ENCODE measurements at places on chromosomes 11 and 22. TPM values are rescaled to one million over a fixed set of nuclear protein-coding genes. Genes with fewer than 3 reads are reported as not detected.

DNA sequence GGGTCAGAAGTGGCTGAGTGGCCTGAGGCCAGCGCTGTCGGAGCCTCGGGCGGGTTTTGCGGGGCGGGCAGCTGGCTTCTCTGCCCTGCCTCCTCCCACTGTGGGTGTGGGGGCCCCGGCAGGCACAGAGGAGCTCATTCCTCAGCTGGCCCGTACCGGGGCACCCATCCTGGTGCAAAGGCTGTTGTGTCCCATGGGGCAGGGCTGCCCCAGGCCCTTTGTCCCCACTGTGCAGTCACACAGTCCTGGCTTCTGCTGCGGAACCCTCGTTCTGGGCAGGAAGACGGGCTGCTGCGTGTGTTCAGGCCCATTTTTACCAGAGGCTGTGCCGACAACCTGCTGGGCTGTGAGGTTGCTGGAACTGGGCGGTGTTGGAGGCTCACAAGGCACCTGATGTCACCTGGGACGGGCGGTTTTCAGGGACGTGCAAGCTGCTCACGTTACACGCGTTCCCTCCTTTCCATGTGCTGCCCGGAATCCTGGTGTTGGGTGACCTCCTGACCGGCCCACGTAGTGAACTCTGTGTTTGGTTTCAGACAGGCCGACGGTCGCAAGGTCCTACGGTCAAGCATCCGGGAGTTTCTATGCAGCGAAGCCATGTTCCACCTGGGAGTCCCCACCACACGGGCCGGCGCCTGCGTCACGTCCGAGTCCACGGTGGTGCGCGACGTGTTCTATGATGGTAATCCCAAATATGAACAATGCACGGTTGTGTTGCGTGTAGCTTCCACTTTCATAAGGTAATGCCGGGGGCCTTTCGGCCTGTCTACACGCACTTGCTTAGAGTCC lies 5.2 kb downstream of the SELENOO start:
- no peak for DNase-seq

DNA sequence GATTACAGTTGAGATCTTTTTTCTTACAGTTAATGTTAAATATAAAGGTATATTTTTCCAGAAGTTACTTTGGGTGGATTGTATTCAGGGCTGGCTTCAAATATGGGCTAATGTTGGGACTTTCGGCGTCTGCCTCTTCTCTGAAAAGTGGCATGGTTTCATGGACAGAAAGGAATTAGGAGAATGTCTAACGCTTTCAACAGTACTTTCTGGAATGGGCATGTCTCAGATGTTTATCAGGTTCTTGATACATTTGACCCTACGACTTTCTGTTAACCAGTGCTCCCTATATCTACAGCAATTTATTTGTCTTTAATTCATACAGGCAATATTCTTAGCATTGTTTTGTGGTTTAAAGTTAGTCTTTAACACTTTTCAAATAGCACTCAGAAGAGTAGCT lies 33.7 kb downstream of the ZC3H12C start:
- DNase-seq, result no peak

GRCh38 chr22:29830585-29830984 lies 7.5 kb downstream of the ASCC2 start:
- no peak for DNase-seq

DNA sequence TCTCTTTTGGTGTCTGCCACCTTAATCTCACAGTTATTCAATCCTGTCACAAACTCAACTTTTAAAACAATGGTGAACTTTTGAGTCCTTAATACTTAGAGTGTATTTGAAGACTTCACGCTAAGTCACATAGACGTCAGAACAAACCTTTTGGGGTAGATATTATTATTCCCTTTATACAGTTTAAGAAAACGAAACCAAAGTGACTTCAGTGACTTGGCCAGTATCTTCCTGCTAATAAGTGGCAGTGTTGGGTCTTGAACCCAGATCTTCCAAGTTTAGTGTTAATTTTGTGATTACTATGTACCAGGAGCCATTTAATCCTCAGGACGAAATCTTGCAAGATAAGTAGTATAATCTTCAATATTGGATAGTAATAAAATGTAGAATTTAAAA lies 691 bp downstream of the CEP295 start:
- no peak for DNase-seq

DNA sequence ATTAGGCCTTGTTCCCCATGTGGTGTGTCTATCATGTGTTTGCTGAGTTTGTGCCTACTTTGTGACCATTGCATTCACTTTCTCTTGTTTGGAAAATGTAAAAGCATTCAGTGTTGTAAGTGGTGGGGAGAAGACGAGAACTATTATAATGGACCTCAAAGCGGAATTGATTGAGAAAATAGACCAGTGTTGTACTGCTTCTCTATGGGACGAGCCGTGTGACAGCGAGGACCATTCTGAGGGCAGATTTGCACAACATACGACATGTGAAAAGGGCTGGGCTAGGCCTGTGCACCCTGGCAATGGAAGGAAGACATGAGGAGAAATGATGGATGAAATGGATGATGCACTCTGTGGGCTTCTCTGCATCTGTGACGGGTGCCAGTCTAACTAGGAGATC lies 233.5 kb downstream of the DSCAML1 start:
- no peak for DNase-seq

DNA sequence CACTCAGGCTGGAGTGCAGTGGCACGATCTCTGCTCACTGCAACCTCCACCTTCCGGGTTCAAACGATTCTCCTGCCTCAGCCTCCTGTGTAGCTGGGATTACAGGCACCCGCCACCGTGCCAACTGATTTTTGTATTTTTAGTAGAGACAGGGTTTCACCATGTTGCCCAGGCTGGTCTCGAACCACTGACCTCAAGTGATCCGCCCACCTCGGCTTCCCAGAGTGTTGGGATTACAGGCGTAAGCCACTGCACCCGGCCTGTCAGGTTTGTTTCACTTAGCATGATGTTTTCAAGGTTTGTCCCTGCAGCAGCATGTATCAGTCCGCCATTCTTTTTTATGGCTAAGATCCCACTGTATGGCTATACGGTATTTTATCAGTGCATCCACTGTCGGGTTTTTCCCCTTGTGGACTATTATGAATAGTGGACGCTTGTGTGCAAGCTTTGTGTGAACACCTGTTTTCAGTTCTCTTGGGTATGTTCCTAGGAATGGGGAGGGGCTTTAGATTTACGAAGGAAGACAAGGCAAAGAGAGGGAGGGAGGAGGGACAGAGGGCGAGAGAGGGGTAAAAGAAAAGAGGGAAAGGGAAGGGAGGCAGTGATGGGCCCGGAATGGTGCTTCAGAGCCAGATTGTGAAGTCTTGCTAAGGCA lies 13.9 kb upstream of the CDC42EP2 start:
- no peak for DNase-seq

- DNase-seq, result no peak
Measured at GRCh38 chr11:64713781-64714363, 9.1 kb downstream of the NRXN2 start.

- DNase-seq, result no peak
Measured at GRCh38 chr11:70713086-70713835, 314.9 kb downstream of the CTTN start.

DNA sequence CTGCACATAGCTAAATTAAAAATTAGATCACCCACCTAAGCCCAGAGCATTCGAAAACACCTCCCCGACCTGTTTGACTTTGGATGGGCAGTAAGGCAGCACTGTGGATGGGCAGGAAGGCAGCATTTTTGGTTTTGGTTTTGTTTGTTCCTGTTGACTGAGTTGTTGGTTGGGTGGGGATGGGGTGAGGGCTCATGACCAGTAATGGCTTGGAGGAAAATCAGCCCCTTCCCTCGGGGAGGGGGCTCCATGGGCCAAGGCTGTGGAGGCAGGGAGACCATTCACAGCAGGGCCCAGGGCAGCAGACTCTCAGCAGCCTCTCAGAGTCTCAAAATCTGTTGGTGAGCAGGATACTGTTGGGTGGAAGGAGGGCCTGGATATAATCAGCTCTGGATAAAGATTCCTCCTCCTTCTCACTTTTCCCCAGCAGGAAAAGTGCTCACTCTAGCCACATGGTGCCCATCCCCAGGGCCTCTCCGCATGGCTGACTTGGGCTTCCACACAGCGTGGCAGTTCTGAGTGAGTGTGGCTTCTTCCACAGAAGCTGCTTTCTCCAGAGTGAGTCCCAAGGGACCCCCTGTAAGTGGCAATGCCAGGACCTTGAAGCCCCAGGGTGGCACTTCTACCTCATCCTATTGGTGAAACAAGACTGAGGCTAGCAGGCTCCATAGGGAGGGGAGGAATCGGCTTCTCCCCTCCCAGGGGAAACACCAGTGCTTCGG lies 1491.2 kb downstream of the BRD1 start:
- DNase-seq, result no peak

DNA sequence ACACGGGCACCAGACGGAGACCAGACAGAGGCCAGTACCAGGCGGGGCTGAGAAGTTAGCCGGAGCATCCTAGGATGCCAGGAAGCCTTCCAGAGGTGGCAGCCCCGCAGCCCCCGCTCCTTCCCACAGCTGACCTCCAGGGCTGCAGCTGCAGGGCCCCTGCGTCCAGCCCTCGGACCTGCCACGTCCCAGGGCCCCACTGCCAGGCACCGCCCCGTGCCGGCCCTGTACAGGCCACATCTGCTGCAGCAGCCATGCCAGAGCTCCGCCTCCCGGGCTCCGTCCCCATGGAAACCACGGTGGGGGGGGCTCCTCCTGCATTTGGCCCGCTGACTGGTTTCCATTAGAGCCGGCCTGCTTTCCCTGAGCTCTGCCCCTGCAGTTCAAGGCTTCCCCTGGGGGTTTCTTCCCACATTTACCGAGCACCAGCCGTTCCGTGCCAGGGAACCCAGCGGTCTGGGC lies 62.5 kb upstream of the PPARA start:
- DNase-seq, result no peak

GRCh38 chr11:17991783-17992433 lies 20.9 kb downstream of the SERGEF start:
- peak; percentile 20 for DNase-seq

DNA sequence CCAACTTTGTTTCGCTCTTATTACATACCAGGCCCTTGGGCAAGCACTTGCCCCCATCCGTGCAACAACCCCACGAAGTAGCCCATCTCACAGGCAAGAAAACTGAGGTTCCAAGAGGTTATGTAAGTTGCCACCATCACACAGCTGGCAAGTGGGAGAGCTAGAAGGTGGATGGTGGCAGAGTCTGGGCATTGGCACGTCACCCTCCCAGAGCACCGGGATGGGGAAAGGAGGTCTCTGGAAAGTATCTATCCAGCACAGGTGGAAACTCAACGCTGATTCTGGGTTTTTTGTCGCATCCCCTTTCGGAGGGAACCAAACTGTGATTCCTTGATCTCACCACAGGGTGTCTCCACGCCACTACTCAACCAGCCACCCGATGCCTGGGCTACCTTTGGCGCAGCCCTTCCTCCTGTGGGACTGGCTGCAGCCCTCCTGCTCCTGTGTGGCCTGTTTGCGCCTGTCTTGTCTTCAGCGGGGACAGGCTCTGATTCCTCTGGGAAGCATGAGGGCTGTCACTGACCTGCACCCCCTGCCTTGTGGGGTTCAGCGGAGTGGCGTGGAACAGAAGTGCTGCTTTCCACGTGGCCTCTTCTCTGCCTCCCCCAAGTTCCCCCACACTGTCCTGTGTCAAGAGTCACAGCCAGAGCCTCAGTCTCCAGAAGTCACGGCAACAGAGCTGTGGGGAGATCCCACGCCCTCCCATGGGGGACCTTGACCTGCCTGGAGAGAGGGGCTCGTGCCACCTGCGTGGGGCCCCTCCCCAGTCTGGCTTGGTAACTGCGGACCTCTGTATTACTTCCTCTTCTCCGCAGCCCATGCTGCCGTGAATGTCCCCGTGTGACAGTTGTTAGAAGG lies 34.4 kb upstream of the TRIM29 start:
- DNase-seq, result peak; percentile 36

DNA sequence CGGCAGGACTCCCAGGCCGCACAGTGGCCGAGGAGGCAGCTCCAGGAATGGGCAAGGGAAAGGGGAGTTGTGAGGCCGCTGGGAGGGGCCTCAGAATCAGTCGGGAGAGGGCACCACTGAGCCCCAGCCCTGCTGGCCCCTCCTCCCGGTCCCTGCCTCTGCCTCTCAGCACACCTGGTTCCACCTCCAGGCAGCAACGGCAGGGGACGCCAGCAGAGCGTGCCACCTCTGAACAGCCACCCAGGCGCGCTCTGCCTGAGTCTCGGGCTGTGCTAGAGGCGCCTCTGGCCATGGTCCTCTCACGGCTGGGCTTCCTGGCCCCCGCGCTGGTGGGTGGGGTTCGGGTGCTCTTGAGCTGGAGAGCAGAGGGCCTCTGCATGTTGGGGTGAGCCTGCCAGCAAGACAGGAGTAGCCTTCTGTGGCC lies 33.0 kb downstream of the MOB2 start:
- DNase-seq, result peak; percentile 45

GRCh38 chr22:22827187-22827939 lies 60.3 kb upstream of the IGLL5 start:
- no peak for DNase-seq

- no peak for DNase-seq
Measured at GRCh38 chr22:48751539-48752437, 1075.9 kb downstream of the BRD1 start.

DNA sequence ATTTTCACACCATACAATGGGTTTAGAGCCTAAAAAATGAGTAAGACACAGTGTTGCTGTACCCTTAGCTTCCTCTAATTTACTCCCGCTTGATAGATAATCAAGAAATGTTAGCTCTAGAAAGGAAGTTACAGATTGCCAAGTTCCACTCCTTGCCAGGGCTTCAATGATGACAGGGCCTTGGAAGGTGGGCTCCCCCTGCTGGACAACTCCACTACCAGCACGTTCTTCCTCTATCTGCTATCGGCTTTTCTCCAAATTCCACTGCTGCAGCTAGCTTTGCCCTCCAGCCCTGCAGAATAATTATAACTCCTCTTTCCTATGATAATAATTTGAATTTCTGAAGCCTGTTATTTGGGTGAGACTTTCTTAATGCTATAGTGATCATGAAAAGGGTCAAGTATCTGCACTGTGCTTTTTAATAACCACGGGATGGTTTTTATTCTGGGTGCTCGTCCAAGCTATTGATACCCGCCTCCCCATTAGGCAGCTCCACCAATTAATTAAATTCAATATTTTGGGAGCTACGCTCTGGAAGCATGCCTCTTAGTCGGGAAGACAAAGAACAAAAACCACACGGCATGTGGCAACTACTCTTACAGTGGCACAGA lies 9.0 kb downstream of the SYN3 start:
- DNase-seq, result peak; percentile 31

- DNase-seq, result no peak
Measured at GRCh38 chr11:125371431-125371935, 124.6 kb downstream of the FEZ1 start.

- no peak for DNase-seq
Measured at GRCh38 chr11:73931039-73931645, 19.7 kb upstream of the DNAJB13 start.

The SOX10 gene
- not detected for total RNA-seq

The ACCS gene
- total RNA-seq, result 17.7 TPM

The CPT1A gene
- total RNA-seq, result 13.2 TPM

The SLC25A1 gene
- total RNA-seq, result 17.6 TPM

The UPB1 gene
- total RNA-seq, result 2.7 TPM

The LARGE2 gene
- 3.5 TPM for total RNA-seq

The OR52A1 gene
- not detected for total RNA-seq

The OR2AT4 gene
- not detected for total RNA-seq

The SAA2 gene
- 0.25 TPM for total RNA-seq

The CHADL gene
- total RNA-seq, result 1.8 TPM

The CREB3L1 gene
- total RNA-seq, result not detected

The OR8G1 gene
- not detected for total RNA-seq
